ENCODE measurements at places on chromosomes 11 and 22. TPM values are rescaled to one million over a fixed set of nuclear protein-coding genes. Genes with fewer than 3 reads are reported as not detected.

GRCh38 chr11:129215506-129216245 lies 23.6 kb upstream of the ARHGAP32 start:
- ATAC-seq = peak; percentile 90

SVIP gene
- total RNA-seq = 14.7 TPM

NXPE4 gene
- not detected for total RNA-seq

NRXN2 gene
- 0.12 TPM for total RNA-seq

DNA sequence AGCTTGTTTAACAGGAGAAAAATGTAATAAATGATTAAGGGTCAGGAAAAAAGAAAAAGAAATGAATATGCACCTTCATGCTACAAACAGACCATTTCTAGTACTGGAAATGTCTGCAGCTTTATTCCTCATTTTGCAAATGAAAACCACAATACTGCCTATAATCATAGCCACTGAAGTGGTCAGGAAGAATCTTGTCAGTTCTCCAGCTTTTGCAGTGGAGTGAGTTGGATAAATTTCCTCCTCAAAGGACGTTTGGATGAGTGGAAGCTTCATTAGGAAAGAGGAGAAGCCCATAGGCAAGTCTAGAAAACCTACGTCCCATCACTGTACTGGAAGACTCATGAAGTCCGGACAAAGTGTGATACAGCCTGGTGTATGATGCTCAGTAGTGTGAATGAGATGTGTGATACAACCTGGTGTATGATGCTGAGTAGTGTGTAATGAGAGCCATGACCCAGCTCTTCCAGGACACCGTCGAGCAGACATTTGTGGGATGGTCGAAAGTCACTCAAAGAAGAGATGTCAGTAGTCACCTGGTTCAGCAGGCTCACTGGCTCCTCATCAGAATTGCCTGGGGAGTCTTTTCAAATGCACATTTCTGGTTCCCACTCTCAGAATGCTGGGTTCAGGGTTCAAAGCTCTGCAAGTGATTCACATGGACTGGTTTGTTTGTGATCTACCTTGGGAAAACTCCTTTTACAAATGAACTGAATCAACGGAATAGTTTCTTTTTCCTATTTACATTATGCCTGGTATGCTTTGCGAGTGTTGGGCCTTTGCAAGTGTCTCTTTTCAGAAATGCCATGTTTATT lies 101.3 kb downstream of the PDHX start:
- ATAC-seq = no peak

DNA sequence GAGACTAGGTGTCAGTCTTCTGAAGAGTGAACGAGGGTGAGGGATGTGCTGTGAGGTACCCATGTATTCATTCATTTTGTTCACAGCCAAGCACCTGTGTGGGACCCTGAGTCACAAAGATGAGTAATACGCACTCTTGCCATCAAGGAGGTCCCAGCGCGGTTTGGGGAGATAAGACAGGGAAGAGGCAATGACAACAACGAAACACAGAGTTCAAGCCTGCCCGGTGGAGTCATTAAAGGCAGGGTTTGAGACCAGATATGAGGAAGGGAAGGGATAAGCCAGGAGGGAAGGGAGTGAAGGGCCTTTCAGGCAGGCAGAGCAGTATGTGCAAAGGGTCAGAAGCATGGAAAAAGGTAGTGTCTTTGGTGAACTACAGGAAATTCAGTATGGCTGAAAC lies 4.6 kb downstream of the DCHS1 start:
- ATAC-seq = no peak

DNA sequence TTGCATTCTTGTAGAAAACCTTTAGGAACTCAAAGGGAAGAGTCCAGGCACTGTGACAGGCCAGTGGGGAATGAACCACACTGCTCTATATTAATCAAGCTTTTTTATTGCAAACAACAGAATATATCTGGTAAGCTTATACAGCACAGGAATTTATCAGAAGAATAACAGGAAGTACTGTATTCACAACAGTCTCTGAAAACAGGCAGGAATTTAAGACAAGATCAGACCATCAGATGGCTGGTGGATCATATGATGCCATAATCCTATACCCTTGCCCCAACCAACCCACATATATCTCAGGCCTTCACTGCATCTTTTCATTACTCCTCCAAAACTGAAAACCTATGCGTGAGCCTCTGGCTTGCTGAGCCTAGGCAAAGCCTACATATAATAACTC lies 1.0 kb upstream of the HTATIP2 start:
- ATAC-seq = no peak

GRCh38 chr22:48576333-48577013 lies 1251.2 kb downstream of the BRD1 start:
- ATAC-seq = peak; percentile 34

GRCh38 chr11:84691830-84692229 lies 935.3 kb downstream of the DLG2 start:
- ATAC-seq = no peak

GRCh38 chr11:95498722-95499425 lies 267.9 kb upstream of the SESN3 start:
- ATAC-seq = no peak

DNA sequence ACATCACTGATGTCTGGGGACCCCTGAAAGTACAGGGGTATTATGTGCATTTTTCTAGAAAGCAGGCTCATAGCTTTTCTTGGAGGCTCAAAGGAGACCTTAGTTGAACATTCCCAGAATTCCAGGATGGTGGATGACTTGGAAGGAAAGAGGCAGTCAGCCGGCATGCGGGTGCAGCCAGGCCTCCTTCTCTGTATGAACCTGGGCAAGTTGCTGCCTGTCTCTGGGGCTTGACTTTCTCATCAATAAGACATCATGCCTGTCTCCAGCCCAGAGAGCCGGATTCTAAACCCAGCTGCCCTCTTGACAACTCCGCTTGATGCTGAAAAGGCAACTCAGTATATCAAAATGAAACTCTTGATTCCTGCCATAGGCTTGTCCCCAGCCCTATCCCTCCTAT lies 12.6 kb downstream of the MS4A15 start:
- no peak for ATAC-seq

GRCh38 chr11:87878373-87878825 lies 296.8 kb downstream of the RAB38 start:
- no peak for ATAC-seq

GRCh38 chr22:23683545-23683944 lies 7.3 kb upstream of the RGL4 start:
- no peak for ATAC-seq

TMEM126B gene
- total RNA-seq = 21.0 TPM

DNA sequence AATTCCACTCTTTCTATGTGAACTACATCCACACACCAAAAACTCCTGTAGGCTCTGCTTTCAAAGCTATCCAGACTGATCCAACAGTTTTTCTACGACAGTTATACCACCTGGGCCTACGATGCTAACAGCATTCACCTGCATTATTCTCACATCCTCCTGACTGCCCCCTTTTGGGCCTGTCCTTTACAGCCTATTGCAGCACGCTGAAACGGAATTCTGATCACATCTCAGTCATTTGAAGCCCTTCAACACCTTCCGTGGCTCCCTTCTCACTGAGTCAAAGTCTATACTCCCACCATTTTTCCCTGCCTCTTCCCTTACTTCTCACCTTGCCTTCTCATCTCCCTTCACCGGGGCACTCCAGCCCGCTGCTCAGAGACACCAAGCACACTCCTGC lies 791.3 kb upstream of the KIRREL3 start:
- ATAC-seq = no peak

- ATAC-seq = no peak
Observed at GRCh38 chr11:128684549-128685401, 9.1 kb upstream of the FLI1 start.

DNA sequence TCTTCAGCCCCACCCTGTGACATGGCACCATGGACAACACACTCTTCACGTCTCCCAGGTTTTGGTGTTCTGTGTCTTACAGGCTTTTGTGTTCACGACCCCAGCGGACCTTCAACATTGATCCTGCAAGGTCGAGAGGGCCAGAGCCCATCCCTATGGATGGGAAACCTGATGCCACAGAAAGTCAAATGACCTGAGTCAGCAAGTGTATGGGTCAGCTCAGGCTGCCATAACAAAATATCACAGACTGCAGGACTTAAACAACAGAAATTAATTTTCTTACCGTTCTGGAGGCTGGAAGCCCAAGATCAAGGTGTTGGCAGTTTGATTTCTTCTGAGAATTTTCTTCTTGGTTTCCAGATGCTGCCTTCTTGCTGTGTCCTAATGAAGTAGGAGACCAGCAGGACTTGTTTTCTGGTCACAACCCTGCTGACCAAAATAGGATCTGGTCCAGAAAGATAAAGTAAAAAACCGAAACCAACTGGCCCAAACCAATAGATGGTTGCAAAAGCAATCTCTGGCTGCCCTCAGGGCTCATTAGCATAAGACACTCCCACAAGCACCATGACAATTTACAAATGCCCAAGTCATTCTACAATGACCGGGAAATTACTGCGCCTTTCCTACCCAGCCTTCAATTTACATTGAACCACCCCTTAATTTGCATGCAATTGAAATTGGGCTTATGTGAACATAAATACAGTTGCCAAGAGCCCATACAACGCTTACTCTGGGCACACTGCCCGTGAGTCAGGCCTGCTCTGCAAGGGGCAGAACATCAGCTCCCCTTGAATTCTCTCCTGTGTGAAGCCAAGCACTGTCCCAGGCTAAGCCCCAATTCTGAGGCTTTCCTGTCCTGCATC lies 113.9 kb downstream of the RPS6KA4 start:
- ATAC-seq = no peak

OR10D3 gene
- not detected for total RNA-seq

- ATAC-seq = no peak
Observed at GRCh38 chr11:68302670-68303069, 9.7 kb upstream of the LRP5 start.

KRTAP5-8 gene
- 0.32 TPM for total RNA-seq

P2RY6 gene
- total RNA-seq = 1.0 TPM

DNA sequence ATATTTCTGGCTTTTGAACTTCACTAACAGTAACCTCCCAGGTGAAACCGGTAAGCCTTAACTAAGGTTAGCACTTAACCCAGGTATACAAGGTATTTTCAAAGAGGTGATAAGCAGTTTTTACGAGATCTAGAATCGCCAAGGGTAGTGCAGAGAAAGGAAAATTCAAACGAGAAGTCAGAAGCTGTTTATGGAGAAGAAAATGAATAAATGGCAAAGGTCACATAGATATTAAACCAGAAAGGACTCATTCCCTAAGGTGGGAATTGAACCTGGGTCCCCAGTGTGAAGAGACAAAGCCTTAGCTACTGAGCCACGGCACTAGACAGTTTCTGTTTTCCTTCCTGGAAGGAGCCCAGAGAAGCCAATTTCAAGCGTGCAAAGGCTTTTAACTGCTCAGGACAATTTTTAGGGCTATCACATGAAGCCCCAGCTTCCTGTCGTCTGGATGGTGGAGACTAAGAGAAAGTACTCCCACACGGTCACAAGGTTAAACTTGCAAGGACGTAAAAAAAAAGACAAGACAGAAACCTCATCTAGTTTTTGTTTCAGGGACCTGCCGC lies 5.7 kb upstream of the C1QTNF6 start:
- no peak for ATAC-seq

- no peak for ATAC-seq
Observed at GRCh38 chr11:9489080-9489765, 28.4 kb downstream of the ZNF143 start.

HTR3B gene
- total RNA-seq = 0.28 TPM

GRCh38 chr11:47035108-47035507 lies 98.5 kb downstream of the CSTPP1 start:
- no peak for ATAC-seq

GRCh38 chr22:24953384-24954113 lies 1.0 kb downstream of the KIAA1671 start:
- ATAC-seq = peak; percentile 3

DNA sequence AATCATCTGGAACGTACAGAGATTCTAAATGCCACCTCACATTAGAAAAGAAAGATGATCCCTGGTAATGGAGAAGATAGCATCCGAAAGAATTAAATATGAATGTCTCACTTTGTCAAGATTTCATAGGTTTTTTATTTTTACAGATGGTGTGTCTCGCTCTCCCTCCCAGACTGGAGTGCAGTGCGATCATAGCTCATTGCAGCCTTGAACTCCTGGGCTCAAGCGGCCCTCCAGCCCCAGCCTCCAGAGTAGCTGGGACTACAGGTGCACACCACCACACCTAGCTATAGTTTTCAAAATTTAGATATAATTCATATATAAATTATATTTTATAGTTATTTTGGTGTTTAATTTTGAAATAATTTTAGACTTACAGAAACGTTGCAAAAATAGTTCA lies 16.7 kb upstream of the SMTN start:
- ATAC-seq = no peak

GRCh38 chr11:21564833-21565682 lies 627.8 kb upstream of the ANO5 start:
- ATAC-seq = no peak

- ATAC-seq = no peak
Observed at GRCh38 chr11:77609234-77609633, 19.5 kb downstream of the AQP11 start.

DNA sequence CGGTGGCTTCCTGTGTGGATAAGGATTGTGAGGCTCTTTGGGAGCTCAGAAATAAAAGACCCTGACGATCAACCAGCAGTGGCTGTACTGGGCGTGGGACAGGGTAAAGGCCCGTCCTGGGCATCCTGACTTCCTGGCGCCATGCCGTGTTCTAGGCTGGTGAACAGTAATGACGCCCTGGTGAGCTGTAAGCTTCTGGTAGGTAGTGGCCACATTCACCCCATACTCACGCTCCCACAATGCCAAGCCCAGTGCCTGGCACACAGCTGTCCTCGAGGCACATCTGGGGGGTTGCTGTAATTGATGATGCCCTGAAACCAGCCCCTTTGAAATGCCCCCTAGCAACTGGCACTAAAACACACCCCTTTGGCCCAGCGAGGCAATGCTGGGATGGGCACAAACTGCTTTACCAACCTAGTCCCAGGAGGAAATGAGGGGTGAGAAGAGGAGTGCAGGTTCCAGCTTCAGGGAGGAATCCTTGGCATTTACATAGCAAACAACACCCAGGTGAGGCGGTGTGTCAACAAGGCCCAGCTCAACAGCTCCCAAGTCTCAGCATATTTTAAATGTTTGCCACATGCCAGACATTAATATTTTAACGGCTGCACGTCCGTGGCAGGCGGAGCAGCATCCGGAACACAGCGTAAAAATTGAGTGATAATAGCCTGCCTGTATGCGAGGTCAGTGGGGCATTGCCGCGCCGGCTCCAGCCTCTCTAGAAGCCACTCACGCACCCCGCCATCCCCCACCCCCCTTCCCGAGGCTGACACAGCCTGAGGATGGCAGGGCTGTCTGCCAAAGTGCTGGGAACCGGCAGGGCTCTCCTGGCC lies 79.3 kb downstream of the DSCAML1 start:
- peak; percentile 13 for ATAC-seq

DNA sequence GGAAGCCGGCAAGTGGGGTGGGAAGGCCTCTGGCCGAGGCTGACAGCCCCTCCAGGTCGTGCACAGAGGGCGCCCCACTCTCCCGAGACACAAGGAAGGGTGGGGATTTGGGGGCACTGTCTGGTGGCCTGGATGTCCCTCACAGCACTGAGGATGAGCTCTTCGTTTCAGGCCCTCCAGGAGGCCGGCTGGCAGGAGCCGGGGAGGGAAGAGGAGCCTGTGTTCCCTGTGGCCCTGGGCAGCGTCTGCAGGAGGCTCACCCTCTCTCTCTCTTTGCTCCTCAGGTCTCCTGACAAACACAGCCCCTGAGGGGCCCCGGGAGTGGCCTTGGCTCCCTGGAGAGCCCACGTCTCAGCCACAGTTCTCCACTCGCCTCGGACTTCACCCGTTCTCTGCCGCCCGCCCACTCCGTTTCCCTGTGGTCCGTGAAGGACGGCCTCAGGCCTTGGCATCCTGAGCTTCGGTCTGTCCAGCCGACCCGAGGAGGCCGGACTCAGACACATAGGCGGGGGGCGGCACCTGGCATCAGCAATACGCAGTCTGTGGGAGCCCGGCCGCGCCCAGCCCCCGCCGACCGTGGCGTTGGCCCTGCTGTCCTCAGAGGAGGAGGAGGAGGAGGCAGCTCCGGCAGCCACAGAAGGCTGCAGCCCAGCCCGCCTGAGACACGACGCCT lies 1078.0 kb downstream of the BRD1 start:
- ATAC-seq = no peak
